Sigmoid colon (tissue), 7 donors: ENCODE measurements at places on chromosomes 11 and 22.

DNA sequence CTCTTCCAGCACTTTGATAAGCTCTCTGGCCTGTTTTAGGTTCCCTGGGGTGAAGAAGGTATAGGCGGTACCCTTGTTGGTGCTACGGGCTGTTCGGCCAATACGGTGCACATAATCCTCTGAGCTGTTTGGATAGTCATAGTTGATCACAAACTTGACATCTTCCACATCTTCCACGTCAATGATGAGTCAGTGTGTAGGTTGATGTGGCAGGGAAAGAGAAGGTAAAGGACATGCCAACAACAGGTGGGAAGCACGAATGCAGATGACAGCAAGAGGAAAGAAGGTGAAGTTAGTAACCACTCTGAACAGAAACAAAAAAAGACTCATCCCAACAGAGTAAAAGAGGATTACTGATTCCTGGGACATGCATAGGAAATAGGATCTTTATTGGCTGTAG, 18.2 kb downstream of the DDX17 start:
- DNase-seq = no peak

- DNase-seq = no peak
These were observed at the start of gene ASCL2 for GRCh38 chr11:2270322-2271076. Gene ASCL2 (minus strand): TSS chr11:2270588. CDS start chr11:2270332, 256 bp downstream.

DNA sequence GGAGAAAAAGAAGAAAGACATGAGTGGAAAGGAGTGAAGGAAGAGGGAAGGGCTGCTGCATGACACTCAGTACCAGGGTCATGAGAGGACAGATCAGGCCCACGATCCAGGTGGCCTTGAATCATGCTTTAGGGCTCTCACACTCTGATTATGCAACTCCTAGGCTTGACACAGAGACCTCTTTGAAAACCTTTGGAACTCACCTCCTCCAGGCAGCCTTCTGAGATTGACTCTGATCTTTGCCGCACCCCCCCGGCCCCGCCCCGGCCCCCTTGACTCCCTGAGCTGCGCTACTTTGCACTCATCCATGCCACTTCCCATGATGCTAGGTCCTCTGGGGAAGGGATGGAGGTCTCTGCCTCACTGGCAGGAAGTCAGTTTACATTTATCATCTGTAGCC, 10.7 kb downstream of the PTPN5 start:
- DNase-seq = no peak

- DNase-seq = no peak
These were observed 39.6 kb upstream of the CHRM4 start for GRCh38 chr11:46431211-46431610.

GRCh38 chr22:21593406-21594232, 26.1 kb downstream of the UBE2L3 start:
- no peak for DNase-seq

GRCh38 chr11:86488553-86488952, 113.9 kb downstream of the CCDC81 start:
- DNase-seq = no peak

DNA sequence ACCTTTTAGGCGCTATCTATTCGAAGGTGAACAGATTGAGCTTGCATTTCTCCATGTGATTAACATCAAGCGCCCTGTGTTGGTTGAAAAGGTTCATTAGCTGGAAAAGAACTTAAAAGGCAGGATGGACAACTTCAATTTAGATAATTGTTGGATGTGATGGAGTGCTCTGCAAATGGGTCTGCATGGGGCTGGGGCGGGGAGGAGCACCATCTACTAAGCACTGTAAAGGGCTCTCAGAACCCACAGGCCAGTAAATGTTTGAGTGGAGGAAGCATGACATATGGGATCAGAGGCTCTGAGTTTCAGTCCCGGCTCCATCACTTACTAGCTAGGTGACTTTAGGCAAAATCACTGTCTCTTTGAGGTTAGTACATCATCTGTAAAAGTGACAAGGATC, 28.2 kb downstream of the ARL14EP start:
- no peak for DNase-seq

DNA sequence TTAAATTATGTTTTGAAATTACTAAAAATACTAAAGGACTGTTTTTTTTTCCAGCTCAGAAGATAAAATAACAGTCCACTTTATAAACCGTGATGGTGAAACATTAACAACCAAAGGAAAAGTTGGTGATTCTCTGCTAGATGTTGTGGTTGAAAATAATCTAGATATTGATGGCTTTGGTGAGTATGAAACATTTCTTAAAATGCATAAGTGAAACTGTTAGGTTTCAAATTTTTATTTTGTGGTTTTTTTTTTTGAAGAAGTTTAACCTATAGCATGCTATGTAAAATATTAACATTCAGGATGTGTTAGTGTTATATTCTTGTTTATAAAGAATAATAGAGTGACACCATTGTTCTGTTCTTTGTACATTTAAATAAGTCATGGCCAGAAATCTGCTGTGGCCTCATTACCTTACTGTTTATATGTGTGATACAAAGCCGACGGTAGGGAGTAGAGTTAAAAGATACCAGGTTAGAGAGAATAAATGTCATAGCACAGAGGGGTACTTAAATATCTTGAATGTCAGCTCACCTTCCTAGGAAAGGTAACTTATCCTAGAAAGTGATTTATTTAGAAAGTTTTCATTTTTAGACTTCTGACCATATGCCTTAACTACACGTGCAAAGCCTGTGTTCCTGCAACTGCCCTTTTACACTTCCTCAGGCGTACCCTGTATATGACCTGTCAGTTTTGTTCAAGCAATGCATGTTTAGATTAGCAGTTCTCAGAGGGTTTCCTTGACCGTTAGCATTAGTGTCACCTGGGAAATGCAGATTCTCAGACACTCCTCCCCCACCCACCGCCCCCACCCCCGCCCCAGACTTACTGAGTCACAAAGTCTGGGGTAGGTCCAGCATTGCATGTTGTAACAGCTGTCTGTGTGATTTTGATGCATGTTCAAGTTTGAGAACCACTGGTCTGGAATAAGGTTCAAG, 6.3 kb downstream of the FDX1 start:
- DNase-seq = no peak

DNA sequence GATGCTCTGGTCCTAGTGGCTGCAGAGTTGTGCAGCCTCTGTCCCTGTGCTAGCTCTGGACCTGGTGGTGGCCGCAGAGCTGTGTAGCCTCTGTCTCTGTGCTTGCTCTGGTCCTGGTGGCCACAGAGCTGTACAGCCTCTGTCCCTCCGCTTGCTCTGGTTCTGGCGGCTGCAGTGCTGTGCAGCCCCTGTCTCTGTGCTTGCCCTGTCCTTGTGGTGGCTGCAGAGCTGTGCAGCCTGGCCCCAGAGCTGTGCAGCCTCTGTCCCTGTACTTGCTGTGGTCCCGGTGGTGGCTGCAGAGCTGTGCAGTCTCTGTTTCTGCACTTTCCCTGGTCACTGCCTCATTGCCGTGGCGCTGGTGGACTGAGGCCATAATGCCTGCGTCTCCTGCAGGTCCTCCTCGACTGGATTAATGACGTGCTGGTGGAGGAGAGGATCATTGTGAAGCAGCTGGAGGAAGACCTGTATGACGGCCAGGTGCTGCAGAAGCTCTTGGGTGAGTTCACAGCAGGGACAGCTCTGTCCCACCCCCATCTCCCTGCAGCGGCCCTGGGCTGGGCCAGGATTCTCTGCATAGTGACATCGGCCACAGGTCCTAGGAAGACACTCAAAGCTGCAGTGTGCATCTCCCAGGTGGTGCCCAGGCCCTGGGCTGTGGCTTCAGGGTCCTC, 61.9 kb upstream of the PARVG start:
- peak; percentile 48 for DNase-seq

DNA sequence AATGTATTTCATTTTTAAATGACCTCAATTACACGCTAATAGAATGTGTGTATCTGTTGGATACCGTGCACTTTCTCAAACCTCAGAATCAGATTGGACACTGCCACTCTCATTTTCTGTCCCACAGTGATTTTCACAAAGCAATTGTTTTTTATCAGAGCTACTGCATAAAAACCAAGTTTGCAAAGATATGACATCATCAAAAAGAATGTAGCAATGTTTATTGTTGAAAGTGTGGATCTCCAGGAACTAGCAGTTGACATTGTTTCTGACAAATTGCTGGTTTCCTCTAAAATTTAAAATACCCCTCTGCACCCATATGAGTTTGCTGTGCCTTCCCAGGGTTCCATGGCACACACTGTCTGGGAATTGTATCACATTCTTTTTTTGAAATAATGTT, 362.7 kb upstream of the DDI1 start:
- DNase-seq = no peak
